ENCODE measurements at places on chromosomes 11 and 22.

GRCh38 chr11:45832811-45833441, 14.3 kb upstream of the CRY2 start:
- no peak for DNase-seq

DNA sequence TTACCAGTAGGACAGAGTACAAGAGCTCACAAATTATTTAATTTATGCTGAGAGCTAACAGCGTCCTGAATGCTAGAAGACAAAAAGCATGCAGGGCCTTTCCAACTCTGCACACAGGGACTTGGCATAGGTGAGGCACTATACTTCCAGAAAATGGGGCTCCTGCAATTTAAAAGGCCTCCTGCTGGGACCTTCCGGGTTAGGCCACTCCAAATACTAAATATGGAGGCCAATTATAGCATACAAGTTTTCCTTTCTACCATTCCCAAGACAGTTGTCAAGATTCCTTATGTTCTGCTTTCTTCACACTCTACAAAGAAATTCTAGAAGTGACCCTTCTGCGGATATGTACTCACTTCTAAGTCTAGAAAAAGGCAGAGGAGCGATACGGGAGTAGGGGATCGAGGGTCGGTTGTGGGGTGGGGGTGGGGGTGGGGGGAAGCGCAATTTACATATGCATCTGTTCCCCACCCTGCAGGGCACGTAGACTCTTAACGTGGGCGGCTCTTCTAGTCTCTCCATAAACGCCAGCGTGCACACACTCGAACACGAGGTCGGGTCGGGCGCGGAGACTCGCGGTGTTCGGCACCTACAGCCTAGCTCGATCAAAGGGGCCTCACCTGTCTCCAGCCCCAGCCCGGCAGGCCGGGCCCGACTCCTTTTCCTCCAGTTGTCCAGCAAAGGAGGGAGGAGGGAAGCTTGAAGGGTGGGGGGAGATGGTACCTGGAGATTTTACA, 728 bp downstream of the DCUN1D5 start:
- DNase-seq, result peak; percentile 50

DNA sequence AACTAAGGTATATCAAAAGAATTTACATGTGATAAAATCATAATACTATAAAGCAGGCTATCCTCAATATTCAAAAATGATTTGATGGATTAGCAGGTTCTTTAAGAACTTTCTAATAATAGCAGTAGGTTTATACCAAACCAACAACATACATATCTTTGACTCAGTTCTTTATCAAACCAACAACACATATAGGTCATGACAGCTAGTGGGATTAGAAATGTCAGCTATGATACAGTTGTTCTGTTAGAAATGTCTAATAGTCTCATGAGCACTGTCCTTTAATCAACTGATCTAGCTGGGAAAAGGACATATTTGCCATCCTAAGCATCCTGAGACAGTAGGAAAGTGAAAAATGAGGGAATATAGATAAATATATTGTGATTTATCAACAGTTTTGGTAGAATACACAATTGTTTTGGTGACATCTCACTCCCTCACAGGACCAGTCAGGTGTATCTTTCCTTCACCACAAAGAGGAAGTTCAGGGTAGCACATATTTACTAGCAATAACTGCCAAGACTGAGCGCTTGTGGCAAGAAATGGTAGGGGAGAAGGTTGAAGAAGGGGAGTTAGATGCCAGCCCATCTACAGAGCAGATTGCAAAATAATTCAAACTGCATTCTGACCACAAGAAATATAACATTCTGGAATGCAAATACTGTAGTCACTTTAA, 90.8 kb upstream of the APOA1 start:
- no peak for DNase-seq

DNA sequence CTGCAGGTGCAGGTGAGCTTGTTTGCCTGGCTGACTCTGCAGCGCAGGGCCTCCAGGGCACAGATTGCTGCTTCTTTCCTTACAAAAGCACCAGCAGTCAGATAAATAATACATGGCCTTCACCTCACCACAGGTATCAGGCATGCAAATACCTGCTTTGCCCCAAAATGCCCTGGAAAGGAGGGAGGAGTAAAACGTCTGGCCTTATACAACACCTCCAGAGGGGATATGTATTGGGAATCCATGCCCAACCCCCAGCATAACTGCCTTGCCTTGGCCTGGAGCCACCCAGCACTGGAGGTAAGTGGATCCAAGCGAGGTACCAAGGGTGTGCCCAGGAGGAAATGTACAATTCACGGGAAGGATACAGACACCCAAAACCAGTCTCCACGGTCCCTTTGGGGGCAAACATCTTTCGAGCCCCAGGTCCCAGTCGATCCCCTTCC, 860 bp downstream of the TMEM184B start:
- DNase-seq, result no peak

DNA sequence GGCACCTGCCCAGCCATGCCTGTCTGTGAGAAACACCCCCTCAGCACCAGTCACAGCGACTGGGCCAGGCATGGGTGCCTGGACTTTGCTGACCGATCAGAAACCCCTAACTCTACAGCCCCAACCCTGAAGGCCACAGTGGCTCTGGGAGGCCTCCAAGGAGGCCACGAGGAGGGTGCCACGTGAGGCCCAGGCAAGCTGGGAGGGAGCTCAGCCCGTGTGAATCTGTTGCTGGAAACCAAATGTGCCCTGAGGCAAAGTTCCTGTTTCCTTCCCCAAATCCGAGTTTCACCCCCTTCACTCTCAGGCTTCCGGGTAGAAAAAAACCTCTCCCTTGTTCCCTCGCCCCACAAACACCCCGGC, 1.3 kb downstream of the UNC93B1 start:
- no peak for DNase-seq

- DNase-seq, result no peak
Observed at GRCh38 chr11:46160100-46160499, 38.8 kb upstream of the PHF21A start.

DNA sequence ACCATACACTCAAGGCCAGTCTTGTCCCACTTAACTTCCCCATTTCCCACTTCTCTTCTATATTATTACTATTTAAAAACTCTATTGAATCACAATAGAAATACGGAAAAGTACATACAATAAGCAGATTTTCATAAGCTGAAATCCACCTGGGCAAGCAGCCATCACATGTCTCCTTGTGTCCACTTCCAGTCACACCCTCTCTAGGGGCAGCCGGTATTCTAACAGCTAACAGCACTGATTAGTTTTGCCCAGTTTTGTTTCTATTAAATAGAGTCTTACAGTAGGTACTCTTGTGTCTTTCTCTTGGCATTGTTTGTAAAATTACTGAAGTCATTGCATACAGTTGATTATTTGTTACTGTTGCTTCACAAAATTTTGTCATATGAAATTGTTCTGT, 37.8 kb downstream of the PPP6R3 start:
- DNase-seq, result no peak

- DNase-seq, result no peak
Observed at GRCh38 chr11:555780-556661, 4.5 kb downstream of the LMNTD2 start.

DNA sequence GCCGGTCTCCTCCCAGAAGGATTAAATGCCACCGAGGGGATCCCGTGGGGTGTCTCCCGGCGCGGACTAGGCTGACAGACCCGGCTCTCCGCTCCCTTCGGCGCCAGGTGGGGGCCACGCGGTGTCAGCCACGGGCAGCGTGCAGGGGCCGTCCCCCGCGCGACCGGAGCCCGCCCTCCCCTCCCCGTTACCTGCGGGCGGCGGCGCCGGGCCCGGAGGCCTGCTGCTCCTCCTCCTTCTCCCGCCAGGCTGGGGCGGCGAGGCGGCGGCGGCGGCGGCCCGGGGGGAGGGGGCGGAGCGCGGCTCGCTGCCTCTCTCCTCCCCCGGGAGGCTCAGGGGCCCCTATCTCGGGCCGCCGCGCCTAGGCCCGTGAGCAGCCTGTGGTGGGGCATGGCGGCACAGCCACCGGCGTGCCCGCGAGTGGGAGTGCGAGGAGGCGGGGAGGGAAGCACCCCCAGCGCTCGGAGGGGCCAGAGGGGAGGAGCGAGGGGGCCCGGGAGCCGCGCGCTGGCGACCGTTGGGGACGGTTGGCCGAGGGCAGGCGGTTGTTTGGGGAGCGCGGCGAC, 450 bp downstream of the ZBTB44 start:
- peak; percentile 88 for DNase-seq

GRCh38 chr11:121535129-121535796, 82.5 kb upstream of the SORL1-AS1 start:
- DNase-seq, result peak; percentile 30

GRCh38 chr11:13917264-13917663, 45.3 kb upstream of the SPON1 start:
- DNase-seq, result no peak

DNA sequence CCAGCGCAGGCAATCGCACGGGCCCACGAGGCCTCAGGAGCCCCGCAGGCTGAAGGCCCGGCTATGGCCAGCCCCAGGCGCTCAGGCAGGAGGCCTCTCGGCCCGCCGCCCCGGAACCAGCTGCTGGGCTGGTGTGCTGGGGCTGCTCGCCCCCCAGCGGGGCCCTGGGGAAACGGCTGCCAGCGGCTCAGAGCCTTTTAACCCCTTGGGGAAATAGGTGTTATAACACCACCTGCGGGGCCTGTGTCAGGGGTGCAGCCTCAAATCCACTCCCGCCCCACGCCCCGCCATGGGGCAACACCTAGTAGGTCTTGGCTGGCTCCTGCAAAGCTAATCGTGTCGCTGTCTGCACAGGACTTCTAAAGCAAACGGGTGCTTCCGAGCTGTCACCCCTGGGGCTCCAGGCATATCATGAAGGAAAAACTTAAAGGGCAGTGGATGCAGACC, 237.4 kb downstream of the TTC28 start:
- peak; percentile 92 for DNase-seq

- DNase-seq, result peak; percentile 42
Observed at GRCh38 chr11:119676461-119677020, 52.5 kb downstream of the NECTIN1 start.

- no peak for DNase-seq
Observed at GRCh38 chr11:133930767-133931448, 25.9 kb downstream of the IGSF9B start.

- DNase-seq, result peak; percentile 76
Observed at GRCh38 chr22:37021710-37022482, 2.4 kb downstream of the MPST start.

GRCh38 chr11:33724644-33725035, 11.6 kb downstream of the CD59 start:
- no peak for DNase-seq

- peak; percentile 72 for DNase-seq
Observed at GRCh38 chr11:123430721-123431497, 840 bp downstream of the GRAMD1B start.

- no peak for DNase-seq
Observed at GRCh38 chr22:38282397-38282796, 9.6 kb upstream of the TMEM184B start.

GRCh38 chr11:119572481-119573424, 149.8 kb upstream of the THY1 start:
- DNase-seq, result no peak

DNA sequence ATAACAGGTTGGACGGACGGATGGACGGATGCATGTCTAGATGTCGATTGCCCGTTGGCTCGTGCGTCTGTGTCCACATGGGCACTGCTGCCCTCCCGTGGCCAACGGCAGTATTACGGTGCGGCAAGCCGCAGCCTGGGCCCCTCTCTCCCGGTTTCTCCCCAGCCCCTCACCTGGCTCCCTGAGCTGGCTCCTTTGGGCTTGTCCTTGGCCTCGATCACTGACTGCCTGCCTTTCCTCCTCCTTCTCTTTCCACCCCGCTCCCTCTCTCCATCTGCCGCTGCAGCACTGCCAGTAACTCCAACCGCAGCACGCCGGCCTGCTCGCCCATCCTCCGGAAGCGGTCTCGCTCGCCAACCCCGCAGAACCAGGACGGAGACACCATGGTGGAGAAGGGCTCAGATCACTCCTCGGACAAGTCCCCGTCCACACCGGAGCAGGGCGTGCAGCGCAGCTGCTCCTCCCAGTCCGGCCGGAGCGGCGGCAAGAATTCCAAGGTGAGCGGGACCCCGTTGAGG, 77.3 kb downstream of the SCN3B start:
- peak; percentile 90 for DNase-seq

- DNase-seq, result no peak
Observed at GRCh38 chr11:67292671-67293070, 3.6 kb downstream of the ANKRD13D start.

- no peak for DNase-seq
Observed at GRCh38 chr22:50699756-50700386, 27.2 kb downstream of the SHANK3 start.

DNA sequence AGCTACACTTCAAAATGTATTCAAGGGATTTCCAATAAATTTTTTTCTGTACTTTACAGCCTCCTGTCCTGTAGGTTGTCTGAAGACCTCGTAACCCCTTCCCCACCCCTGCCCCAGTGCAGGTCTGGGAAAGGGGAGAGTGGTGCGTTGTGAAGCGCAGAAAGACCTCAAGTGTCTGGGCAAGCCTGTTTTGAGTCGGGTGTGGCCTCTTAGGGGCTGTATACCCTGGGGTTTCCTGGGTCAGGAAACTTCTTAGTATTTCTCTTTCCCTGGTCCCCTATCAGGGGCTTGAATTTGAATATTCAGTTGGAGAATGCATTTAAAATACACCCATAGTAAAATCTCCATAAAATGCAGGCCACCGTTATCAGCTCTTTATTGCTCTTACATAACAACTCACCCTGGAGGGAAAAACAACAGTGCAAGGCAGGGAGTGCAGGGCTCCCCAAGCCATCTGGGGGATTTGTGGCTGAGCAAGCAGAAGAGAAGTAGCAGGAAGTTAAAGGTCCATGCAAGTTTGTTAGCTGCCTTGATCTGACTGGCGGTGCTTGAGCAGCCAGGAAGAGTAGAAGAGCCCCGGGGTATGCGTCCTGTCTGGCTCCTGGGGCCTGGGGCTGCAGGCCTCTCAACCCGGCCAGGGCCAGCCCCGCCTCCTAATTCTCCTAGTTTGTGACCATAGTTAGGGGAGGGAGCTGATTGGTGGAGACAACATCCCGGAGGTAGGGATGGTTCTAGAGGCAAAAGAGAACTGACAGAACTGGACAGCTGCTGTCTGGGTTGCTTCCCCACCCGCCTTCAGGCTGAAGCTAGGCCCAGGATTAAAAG, 25.7 kb downstream of the ARHGAP1 start:
- DNase-seq, result peak; percentile 37

DNA sequence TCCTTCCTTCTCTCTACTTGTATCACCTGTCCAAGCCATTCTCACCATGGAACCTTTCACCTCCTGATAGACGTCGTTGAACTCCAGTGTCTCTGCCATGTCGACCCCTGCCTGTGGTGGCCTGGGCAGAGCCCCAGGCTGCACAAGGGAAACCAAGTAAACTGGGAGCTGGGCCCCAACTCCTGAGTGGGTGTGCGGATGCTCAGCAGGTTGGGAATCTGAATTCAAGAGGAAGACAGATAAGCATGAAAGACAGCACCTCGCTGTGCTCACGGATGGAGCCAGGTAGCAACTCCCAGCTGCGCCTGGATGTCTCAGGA, 709 bp downstream of the SSRP1 start:
- DNase-seq, result no peak

GRCh38 chr11:42713753-42714152, 598.0 kb upstream of the API5 start:
- no peak for DNase-seq

DNA sequence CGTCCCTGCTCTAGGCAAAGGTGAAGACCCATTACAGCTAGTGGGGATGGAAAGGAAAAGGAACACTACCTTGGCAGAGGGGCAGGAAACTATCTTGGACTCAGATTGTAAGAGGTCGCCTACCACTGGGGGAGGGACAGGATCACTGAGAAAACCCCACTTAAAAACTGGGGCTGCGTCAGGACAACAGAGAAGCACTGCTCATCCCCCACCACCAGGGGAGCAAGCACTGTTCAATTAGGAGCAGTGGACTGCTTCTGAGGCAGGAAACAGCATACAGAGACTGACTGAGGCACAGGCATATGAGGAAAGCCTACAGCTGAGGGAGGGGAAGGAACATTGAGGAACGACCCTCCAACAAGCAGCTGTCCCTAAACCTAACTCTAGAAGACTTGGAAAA, 20.8 kb upstream of the DLAT start:
- peak; percentile 6 for DNase-seq

Measured in GM03348 (cell line).